ENCODE measurements at places on chromosomes 5 and 9. TPM values are rescaled to one million over a fixed set of nuclear protein-coding genes. Genes with fewer than 3 reads are reported as not detected.

DNA sequence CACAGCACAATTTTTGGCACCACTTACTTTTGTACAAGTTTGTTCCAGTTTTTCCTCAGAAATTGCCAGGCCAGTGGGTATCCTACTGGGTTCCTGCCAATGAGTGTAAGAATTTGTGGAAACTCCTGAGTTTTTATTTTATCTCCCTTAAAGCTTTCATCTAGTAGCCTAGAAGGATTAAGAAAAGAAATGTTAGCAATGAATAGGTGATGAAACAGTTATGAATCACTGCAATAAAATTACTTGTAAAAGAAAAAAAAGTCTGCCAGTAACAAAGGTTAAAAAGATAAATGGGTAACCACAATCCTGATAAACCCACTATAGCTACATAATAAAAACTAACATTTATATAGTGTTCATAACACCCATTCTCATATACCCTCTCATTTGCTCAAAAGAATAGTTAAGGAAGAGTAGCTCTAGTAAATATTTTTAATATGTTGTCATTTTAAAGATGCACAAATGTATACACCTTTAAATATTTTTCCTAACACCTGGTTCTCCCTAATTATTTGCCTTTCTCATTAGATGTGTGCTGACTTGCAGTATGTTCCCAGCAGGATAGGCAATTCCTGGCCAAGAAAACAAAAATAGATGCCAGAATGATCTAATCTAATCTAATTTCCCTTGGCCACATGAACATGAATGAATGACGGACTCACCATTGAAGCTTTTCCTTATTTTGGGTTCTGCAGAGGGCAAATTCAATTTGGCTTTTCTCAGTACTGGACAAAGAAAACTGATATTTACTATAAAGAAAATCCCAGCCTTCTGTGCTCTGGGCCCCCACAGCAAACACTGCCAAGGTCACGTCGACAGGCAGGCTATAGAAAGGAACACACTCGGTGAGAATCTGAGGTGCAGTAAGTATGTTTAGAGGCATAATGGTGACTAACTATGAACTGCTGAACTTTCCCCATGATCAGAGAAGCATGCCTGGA is 26.4 kb downstream of the ERAP1 start:
- DNase-seq: no peak
- H3K27ac ChIP-seq: peak overlapping the region; percentile 72
- no peak overlapping the region for H3K4me3 ChIP-seq
- H3K36me3 ChIP-seq: peaks cover 5% of the 10 kb centered on the region
- H3K4me1 ChIP-seq: peaks cover 15% of the 10 kb centered on the region

DNA sequence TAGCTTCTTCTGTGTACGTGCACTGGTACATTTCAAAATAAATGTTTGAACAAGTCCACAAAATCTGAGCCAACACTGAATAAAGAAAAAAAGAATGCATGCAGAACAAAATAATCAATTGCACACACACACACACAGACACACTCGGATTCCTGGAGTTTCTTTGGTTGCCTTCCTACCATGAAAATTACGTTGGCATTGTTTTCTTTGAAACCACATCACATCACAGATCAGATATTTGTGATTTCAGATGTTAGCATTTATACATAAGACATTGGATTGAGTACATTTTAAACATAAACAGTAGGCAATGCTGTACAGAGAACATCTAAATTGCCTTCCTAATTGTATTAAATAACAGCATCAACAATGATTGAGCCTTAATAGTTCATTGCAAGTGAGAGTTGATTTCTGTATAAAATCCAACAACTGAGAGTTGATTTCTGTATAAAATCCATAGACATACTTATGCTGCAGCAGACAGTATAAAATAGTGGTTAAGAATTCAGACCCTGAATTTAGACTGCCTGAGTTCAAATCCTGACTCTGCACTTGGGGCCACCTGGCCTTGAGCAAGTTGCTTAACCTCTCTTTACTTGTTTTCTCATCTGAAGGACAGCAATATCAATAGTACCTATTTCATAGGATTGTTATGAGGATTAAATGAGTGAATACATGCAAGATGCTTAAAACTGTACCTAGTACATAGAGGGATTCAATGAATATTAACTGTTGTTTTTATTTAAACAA is 101.7 kb upstream of the IFNE start:
- H3K27me3 ChIP-seq: no peaks in the 10 kb centered on the region
- H3K4me1 ChIP-seq: no peaks in the 10 kb centered on the region
- no peaks in the 10 kb centered on the region for H3K36me3 ChIP-seq
- no peak for DNase-seq

DNA sequence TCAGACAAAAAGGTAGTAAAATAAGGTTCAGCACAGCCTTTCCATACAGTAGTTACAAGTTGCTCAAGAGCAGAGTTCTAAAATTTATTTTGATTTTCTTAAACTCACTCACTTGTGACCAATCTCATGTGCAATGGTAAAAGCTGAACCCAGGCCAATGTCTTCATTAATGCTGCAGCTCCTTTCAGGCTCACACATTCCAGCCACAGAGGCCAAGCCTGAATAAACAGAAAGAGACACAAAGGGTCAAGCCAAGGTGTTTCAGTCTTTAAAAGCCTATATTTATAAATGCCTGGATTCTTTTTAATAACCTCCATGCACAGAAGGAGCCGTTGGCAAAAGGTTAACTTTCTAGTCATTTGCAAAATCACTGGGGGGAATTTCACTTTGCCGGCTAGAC is 152.5 kb downstream of the ADAMTS6 start:
- no peak overlapping the region for H3K4me3 ChIP-seq
- DNase-seq: no peak
- no peaks in the 10 kb centered on the region for H3K27me3 ChIP-seq
- H3K27ac ChIP-seq: no peak overlapping the region

GRCh38 chr9:34985311-34985899 is 4.1 kb upstream of the DNAJB5 start:
- H3K4me3 ChIP-seq: no peak overlapping the region
- no peaks in the 10 kb centered on the region for H3K36me3 ChIP-seq
- no peak for DNase-seq
- no peak overlapping the region for H3K27ac ChIP-seq

GRCh38 chr9:73178044-73178443 is 26.4 kb downstream of the ANXA1 start:
- H3K4me3 ChIP-seq: no peak overlapping the region
- no peak overlapping the region for H3K27ac ChIP-seq
- H3K36me3 ChIP-seq: 0 out of 2 replicates have a peak, but pooled peaks cover 4% of the 10 kb centered on the region
- peaks cover 39% of the 10 kb centered on the region for H3K4me1 ChIP-seq
- no peak for DNase-seq

SLC25A48 gene
- total RNA-seq: not detected

GRCh38 chr5:160787240-160787639 is 64.8 kb downstream of the ATP10B start:
- no peak overlapping the region for H3K27ac ChIP-seq
- H3K36me3 ChIP-seq: no peaks in the 10 kb centered on the region

DNA sequence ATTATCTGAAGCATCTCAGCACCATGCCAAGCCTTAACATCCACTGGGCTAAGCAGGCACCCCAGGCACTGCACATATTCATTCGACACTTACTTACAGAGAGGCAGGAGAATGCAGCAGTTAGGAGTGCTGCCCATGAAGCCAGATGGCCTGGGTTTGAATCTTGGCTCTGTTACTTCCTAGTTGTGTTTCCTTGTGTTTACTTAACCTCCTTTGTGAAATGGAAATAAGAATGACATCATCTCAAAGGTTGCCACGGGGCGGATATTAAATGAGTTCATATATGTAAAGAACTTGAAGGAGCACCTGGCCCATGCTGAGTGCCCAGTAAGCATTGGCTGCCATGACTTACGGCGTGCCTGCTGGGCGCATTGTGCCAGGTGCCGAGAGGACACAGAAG is 565.2 kb downstream of the CDK5RAP2 start:
- H3K4me1 ChIP-seq: no peaks in the 10 kb centered on the region
- no peak overlapping the region for H3K27ac ChIP-seq
- peaks cover 21% of the 10 kb centered on the region for H3K27me3 ChIP-seq
- no peak for DNase-seq

GRCh38 chr9:2299156-2299842 is 284.2 kb downstream of the SMARCA2 start:
- 0 out of 2 replicates have a peak, but pooled peaks cover 4% of the 10 kb centered on the region for H3K4me1 ChIP-seq
- H3K36me3 ChIP-seq: no peaks in the 10 kb centered on the region
- no peaks in the 10 kb centered on the region for H3K27me3 ChIP-seq
- no peak overlapping the region for H3K27ac ChIP-seq
- H3K4me3 ChIP-seq: no peak overlapping the region

TAF11L5 gene
- total RNA-seq: not detected

GRCh38 chr9:103474156-103474555 is 479.0 kb downstream of the CYLC2 start:
- H3K4me3 ChIP-seq: no peak overlapping the region
- no peak for DNase-seq
- no peaks in the 10 kb centered on the region for H3K4me1 ChIP-seq

PPP3R2 gene
- total RNA-seq: not detected

WNT8A gene
- not detected for total RNA-seq

DNA sequence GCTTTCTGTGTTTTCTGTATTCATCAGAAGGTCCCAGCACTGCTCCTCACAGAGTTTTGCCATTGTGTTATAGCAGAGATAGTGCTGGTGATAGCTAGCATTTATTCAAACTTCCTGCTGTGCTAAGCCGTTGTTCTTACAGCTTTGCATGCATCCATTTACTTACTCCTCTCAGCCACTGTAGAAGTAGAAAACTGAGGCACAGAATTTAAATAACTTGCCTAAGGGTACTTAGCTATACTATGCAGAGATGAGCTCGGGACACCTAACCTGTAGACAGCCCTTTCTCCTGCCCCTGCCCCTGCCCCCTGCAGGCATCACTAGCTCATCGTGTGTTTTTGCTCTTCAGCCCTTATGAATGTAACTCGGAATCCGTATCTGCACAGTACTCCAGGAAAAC is 227.6 kb downstream of the SAXO1 start:
- no peaks in the 10 kb centered on the region for H3K4me1 ChIP-seq
- H3K4me3 ChIP-seq: no peak overlapping the region
- H3K27me3 ChIP-seq: no peaks in the 10 kb centered on the region
- no peak overlapping the region for H3K27ac ChIP-seq

DNA sequence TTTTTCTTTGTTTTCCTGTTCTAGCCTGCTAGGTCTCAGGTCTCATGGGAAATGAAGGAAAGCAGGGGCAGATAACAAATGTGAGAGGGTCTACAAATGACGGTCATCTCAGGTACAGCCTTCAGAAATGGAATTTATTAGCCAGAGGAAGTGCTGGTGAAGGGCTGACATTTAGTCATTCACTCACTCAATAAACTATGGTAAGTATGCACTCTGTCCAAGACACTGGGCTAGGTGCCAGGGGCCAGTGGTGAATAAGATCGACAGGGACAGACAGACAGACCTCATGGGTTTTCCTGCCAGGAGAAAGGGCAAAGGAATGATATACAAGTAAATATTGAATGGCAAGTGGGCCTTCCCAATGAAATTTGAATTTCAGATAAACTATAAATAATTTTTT is 6.3 kb downstream of the PDE6A start:
- no peaks in the 10 kb centered on the region for H3K27me3 ChIP-seq
- peak overlapping the region; percentile 99 for H3K27ac ChIP-seq
- H3K4me3 ChIP-seq: peak overlapping the region; percentile 1
- DNase-seq: peak; percentile 85
- H3K4me1 ChIP-seq: peaks cover 59% of the 10 kb centered on the region

ABLIM3 gene
- 111 TPM for total RNA-seq

DNA sequence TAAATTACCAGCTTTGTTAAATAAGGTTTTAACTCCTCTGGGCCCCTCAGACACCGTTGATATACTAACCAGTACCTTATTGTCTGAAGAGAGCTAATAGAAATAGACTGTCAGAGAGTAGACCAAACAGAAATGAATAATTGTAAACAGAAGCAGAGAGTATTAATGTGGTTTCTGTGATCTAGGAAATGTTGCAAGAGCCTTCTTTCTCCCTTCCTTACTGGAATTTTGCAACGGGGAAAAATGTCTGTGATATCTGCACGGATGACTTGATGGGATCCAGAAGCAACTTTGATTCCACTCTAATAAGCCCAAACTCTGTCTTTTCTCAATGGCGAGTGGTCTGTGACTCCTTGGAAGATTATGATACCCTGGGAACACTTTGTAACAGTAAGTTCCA is 5.1 kb downstream of the TYRP1 start:
- no peak overlapping the region for H3K27ac ChIP-seq
- H3K27me3 ChIP-seq: no peaks in the 10 kb centered on the region
- no peak overlapping the region for H3K4me3 ChIP-seq
- H3K36me3 ChIP-seq: no peaks in the 10 kb centered on the region
- DNase-seq: no peak

DNA sequence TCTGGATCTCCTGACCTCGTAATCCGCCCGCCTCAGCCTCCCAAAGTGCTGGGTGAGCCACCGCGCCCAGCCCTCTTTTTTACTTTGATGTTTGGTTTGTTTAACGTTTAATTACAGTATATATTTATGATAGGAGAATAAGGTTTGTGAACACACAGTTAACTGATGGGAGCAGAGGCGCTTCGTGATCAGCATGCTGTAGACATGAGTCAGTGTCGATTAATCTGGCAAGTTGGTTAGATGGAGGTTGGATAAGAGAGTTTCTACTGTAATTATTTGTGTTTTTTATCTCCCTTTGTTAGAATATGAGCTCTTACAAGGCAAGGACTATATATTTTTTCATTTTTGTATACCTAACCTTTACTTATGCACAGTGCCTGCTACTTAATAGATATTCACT is 14.3 kb downstream of the ATG10 start:
- H3K4me1 ChIP-seq: no peaks in the 10 kb centered on the region
- no peak overlapping the region for H3K27ac ChIP-seq
- DNase-seq: no peak
- peaks cover 10% of the 10 kb centered on the region for H3K36me3 ChIP-seq
- H3K27me3 ChIP-seq: no peaks in the 10 kb centered on the region

RNF224 gene
- 4.7 TPM for total RNA-seq

DNA sequence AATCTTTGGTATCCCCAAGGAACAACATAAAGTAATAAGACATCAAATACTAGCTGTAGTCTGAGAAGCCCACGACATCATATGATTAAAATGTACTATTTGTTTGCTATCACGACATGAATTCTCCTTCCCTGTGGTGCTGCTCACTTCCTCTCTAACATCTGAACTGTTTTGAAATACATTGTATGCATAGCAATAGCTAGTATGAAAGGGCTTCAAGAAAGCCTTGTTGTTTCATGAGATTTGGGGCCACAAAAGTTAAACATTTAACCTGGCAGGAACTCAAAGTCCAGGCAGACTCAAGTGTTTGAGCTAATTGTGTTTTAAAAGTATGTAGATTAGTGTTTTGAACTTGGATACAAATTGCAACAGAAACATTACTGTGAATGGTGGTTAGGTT is 237.4 kb upstream of the PTGER4 start:
- DNase-seq: peak; percentile 48
- H3K27me3 ChIP-seq: no peaks in the 10 kb centered on the region
- no peak overlapping the region for H3K27ac ChIP-seq
- H3K4me3 ChIP-seq: no peak overlapping the region
- peaks cover 13% of the 10 kb centered on the region for H3K4me1 ChIP-seq

GCNT4 gene
- total RNA-seq: 1.4 TPM

HRCT1 gene
- total RNA-seq: 3.6 TPM

GRCh38 chr9:2385746-2386145 is 235.8 kb upstream of the VLDLR start:
- DNase-seq: no peak
- H3K4me1 ChIP-seq: no peaks in the 10 kb centered on the region
- H3K27me3 ChIP-seq: no peaks in the 10 kb centered on the region
- no peak overlapping the region for H3K4me3 ChIP-seq
- H3K36me3 ChIP-seq: no peaks in the 10 kb centered on the region
- no peak overlapping the region for H3K27ac ChIP-seq
